ENCODE measurements at places on chromosomes 2 and 18.

- DNase-seq = peak; percentile 84
Measured at GRCh38 chr2:222568865-222569264, 87.0 kb downstream of the FARSB start.

DNA sequence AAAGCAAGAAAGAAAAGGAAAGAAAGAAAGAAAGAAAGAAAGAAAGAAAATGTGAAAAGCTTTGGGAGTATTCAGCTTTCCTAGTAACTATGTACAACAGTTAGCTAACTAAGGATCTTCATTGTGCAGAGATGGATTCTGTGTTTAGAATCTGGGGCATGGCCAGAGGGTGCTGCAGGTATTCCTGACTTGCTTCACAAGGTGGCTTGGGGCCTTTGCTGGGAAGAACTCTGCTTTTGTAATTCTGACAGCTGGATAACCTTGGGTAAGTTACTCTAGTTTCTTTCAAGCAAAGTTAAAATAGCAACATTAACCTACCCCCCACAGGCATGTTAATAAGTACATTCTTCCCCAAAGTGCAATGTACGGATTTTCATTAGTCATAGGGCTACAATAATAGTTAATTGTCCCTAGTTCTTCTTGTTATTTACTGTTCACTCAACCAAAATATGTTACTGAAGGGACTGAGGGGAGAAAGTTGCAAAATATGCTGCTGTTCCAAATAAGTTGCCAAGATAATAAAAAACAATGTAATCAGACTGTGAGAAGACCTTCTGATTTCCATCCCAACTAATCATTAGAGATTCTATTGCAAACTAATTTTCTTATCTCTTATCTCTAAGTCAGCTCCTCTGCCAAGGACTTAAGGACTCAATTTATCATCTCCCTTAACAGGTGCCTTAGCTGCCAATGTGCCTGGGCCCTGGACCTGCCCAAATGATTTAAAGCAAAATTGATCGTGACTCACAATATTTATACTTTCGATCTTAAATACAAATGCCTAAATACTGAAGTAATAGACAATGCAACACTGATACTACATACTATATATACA, 50.3 kb downstream of the SERPINB8 start:
- no peak for DNase-seq

DNA sequence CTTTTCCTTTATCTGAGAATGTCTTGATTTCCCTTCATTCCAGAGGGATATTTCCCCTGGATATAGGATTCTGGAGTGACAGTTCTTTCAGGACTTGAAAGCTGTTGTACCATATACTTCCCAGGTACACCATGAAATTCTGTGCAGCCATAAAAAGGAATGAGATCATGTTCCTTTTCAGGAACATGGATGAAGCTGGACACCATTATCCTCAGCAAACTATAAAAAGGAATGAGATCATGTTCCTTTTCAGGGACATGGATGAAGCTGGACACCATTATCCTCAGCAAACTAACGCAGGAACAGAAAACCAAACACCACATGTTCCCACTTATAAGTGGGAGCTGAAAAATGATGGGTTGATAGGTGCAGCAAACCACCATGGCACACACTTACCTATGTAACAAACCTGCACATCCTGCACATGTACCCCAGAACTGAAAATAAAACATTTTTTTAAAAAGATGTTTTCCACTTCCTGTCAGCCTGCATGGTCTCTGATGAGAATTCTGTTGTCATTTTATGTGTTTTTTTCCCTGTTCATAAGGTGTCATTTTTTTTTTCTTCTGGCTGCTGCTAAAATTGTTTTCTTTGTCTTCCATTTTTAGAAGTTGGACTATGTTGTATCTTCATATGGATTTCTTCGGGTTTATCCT, 133.3 kb downstream of the DNAH6 start:
- DNase-seq = no peak

- DNase-seq = no peak
Measured at GRCh38 chr18:73940721-73941120, 206.9 kb downstream of the FBXO15 start.

DNA sequence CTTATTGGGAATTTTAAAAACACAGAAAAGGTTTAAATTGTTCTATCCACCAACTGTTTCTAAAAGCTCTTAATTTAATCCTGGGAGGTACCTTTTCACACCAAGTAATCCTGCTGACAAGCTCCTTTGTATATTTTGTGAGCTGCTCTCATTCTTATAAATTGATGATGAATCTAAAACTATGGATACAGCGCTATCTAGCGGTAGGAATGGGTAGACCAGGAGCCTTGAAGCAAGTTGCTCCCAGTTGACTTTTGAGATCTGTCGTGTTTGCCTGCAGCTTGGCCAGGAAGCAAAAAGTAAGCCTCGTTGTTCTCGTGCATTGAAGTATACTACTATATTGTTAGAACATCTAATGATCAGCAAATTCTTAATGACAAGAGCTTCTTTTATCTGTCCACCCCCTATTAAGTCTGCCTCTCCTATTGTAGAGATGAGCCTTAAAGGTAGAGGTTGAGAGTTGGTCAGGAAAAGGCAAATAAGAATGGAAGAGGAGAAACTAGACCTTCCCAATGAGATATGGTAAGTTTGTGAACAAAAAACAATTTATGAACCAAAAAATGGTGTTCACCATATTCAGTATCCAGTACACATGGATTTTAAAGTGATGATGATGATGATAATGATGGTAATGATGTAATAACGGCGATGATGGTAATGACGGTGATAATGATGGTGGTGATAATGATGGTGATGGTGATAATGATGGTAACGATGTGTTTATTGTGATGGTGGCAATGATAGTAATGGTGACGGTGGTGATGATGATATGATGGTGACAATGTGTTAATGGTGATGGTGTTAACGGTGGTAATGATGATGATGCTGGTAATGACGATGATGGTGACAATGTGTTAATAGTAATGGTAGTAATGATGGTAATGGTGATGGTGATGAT, 212.1 kb upstream of the NCKAP5 start:
- peak; percentile 73 for DNase-seq

DNA sequence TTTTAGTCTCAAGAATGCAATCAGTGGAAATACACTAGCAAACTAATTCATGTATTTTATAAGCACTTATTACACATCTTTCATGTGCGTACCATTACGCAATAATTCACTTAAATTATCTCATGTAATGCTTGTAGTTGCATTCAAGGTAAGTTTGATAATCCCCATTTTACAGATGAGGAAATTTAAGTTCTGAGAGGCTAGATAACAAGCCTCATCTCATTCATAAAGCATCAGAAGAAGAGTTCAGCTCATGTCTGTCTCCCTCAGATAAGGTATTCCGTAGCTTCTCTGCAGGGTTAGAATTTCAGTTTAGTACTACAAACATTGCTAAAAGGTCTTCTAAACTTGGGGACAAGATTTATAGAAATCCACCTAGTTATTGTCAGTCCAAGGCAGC, 47.8 kb downstream of the HNMT start:
- no peak for DNase-seq

- DNase-seq = no peak
Measured at GRCh38 chr2:46097714-46098480, 199.3 kb upstream of the EPAS1 start.

GRCh38 chr2:172464400-172465129, 37.2 kb downstream of the ITGA6 start:
- DNase-seq = no peak

DNA sequence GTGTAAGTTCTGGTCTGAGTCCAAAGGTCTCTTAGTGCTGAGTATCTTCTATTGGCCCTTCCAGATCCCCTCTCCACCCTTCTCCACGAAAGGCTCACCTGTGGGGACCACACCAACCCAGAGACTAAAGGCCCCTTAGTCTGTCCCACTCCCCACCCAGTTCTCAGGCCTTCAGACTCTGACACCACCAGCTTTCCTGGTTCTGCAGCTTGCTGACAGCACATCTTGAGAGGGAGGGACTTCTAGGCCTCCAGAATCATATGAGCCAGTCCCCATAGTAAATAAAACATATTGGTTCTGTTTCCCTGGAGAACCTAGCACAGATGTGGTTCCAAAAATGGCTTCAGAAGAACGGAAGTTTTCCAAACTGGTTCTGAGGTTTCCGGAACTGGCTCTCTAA, 38.5 kb upstream of the KLF11 start:
- DNase-seq = no peak

DNA sequence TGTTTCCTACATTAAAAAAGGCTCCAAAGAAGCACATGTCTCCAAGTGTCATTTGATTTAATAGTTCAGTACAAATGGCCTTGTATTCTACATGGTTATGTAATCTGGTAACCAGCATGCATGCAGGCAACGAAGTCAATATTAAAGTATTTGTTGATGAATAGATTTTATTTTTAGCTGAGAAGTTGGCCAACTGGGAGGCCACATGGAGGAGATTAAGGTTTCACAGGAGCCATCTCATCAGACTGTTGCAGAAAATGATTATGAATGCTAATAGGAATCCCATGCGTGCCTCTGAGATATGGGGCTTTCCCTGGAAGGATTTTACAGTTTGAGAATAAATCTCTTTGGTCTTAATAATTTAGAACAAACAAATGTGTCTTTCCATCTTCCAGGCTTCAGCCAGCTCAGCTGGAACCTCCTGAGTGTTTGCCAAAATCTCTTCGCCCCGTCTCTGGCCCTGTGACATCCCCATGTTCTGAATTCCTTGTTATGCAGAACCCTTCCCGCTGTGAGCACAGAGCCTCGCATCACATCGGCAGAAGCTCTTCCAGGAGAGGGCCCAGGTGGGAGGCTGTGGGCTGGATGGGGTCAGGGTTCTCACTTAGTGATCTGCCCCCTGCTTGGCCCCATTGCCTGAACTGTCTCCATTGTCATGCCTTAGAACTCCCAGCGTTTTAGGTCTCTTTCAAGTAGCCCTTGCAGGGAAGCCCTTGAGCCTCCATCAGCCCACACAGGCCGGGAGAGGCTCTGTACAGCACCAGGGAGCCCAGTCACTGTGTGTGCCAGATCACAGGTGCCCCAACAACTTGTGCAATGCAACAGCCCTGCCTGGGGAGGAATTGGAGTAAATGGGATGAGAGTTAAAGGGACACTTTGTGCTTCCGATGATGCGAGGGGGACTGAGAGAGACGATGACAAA, 190.5 kb upstream of the TWIST2 start:
- no peak for DNase-seq

- DNase-seq = no peak
Measured at GRCh38 chr2:111202266-111203040, 81.7 kb downstream of the BCL2L11 start.

GRCh38 chr2:65161551-65162100, 31.7 kb upstream of the RAB1A start:
- no peak for DNase-seq
